ENCODE measurements at places on chromosomes 4 and X.

DNA sequence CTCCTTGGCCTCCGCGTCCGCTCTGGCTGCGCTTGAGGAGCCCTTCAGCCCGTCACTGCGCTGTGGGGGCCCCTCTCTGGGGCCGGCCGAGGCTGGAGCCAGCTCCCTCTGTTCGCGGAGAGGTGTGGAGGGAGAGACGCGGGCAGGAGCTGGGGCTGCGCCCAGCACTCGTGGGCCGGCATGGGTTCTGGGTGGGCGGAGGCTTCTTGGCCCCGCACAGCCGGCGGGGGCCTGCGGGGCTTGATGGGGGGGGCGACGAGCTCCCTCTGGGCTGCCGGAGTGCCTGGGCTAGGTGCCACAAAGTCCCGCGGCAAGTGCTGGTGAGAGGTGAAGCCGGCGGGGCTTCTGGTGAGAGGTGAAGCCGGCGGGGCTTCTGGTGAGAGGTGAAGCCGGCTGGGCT is 61.9 kb downstream of the ANKRD50 start:
- DNase-seq = no peak

DNA sequence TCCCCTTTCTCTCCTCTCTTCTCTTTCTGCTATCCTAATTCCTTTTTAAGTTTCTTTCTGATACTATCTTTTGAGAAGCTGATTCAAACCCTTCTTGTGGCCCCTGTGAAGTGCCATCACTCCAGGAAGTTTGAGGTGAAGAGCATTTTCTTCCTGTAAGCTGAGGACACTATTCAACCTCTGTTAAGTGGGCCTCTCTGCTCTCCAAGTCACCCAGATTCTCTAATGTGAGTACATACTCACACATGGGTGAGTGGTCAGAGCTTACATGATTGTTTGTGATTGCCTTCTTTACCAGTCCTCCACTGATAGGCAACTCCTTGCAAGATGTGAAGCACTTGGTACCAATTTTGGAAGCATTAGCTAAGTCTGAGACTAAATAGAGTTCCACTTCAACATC is 18.4 kb upstream of the SMIM10L2A start:
- DNase-seq = no peak

GRCh38 chr4:10151182-10151581 is 34.6 kb upstream of the WDR1 start:
- no peak for DNase-seq

- no peak for DNase-seq
These were observed 453.9 kb downstream of the PDHA2 start for GRCh38 chr4:96293806-96294205.
